ENCODE measurements at places on chromosomes 7 and 10.
A peak's percentile ranks its signal among the peaks of the same experiment; 100 is the strongest.

DNA sequence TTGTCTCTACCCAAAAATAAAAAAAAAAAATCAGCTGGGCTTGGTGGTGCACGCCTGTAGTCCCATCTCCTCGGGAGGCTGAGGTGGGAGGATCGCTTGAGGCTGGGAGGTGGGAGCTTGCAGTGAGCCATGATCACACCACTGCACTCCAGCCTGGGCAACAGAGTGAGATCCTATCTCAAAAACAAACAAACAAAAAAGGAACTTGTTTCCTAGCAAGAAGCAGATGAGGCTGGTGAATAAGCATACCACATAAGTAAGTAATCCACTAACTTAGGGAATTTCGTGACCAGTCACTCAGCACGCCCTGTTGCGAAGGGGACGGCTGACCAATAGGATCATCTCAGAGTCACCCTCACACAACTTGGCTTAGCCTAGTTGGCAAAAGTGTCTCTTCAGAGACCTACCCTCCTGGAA, 64.6 kb downstream of the CUX1 start:
- no peak for DNase-seq

DNA sequence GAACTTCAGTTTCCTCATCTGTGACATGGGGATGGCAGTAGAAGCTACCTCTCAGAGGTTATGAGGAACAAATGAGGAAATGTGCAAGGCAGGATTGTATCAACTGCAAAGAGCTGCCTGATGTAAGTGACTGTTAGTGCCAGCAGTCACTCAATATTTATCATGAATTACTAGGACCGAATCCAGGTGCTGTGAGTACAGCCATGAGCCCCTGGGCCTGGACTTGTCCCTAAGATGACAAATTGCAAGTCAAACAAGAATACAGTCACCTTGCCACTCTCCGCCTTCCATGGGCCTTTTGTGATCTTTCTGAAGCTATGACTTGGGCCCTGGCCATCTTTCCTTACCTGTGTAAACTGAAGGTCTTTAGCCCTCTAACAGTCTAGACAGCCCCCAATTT, 27.7 kb upstream of the TLX1 start:
- DNase-seq, result no peak

GRCh38 chr10:91215384-91215783, 5.1 kb upstream of the PCGF5 start:
- no peak for DNase-seq

- no peak for DNase-seq
Observed at GRCh38 chr7:72924386-72924732, 536 bp upstream of the POM121 start.

GRCh38 chr10:1981976-1982375, 244.7 kb upstream of the ADARB2 start:
- DNase-seq, result no peak

DNA sequence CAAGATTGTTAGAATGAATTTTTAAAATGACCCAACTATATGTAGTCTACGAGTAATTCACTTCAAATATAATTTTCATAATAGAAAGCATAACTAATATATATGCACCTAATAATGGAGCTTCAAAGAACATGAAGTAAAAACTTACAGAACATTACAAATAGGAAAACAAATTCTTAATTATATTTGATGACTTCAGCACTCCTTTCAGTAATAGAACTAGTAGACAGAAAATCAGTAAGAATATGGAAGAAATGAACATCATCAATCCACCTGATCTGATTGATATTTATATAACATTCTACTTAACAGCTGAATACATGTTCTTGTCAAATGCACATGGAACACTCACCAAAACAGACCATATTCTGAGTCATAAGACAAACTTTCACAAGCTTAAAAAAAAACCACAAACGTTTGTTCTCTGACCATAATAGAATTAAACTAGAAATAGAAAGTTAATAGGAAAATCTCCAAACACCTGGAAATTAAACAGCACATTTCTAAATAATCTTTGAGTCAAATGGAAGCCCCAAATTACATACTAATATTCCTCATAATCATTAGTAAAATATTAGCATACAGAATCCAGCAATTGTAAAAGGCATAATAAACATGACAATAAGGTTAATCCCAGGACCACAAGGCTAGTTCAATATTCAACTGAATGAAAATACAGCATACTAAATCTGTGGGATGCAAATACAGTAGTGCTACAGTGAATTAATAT, 48.0 kb downstream of the BRAF start:
- DNase-seq, result no peak

DNA sequence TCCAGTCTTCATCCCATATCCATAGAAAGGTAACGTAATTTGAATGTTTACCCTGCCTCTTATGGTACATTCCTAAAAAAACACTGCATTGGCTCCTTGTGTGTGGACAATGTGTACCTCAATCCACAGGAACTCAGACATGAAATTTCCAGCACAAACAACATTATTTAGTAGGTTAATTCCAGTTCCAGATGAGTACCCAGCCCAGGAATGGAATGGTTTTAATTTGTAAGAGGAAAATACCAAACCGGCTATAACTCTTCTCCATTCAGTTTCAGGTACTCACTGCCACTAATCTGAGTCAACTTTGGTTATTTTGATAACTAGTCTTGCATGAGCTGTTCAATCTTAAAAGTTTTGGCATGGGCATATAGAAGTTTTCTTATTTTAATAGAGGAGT, 39.0 kb downstream of the TFPI2 start:
- DNase-seq, result no peak

DNA sequence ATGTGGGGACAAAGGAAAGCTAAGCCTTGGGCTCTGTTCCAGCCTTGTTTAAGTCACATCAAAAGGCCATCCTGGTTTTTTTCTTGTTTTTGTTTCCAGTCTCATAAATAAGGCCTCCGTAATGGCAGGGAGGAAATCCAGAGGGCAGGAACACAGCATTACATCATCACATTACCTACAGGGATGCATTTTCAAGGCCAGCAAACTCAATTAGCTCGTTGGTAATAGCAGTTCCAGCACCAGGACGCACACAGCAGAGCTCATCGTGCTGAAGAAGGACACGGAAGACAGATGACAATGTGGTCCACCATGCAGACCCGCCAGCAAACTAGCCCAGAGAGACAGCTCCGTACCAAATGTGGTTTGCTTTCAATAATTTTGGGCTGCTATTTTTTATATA, 1209.2 kb downstream of the TYW1 start:
- no peak for DNase-seq

- no peak for DNase-seq
Observed at GRCh38 chr7:69277366-69277765, 320.9 kb upstream of the AUTS2 start.

DNA sequence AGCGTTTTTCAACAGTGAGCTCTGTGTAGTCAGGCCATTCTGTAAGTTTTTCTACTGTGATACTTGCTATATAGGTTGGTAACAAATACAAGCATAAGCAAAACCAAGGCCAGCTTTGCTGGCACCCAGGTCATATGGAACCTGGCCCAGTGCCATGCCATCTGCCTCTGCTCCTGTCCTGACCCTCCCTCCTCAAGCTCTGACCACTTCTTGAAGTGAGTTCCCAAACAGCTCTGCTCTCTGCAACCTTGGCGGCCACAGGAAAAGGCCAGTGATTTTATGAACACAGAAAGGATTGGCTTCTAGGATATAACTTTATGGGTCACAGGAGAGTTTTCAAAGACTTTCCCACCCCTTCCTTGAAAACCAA, 12.8 kb downstream of the NOD1 start:
- no peak for DNase-seq

DNA sequence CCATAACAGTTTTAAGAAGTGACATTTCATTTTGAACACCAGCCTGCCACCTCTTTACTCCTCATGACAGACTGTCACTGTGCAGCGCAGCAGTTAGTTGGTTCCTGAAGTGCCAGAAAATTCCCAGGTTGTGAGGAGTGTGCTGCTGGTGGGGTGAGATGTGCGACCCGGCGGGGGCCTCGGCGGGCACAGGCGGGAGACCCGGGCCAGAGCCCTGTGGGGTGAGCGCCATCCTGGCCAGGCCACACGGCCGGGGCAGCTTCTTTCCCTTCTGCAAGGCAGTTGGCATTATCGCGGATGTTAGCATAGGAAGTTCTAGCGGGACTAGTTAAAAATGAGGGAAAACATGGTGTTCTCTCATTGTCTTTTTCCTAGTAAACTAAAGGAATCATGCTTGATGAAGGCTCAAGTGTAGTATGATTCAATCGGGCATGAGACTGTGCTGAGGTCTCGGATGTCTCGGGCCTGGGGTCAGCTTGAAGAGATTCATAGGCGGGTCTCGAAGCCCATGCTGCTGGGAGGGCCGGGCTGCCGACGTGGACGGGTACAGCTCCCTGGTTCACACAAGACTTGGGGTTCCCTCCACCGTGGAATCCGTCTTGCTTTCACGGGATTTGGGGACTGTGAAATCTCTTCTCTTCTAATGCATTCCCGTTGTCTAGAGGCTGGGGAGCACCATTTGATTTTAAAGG, 56.1 kb downstream of the MGMT start:
- no peak for DNase-seq

- DNase-seq, result no peak
Observed at GRCh38 chr7:156918635-156919034, 25.7 kb upstream of the LMBR1 start.

GRCh38 chr10:110141185-110141584, 66.2 kb upstream of the MXI1 start:
- DNase-seq, result no peak

DNA sequence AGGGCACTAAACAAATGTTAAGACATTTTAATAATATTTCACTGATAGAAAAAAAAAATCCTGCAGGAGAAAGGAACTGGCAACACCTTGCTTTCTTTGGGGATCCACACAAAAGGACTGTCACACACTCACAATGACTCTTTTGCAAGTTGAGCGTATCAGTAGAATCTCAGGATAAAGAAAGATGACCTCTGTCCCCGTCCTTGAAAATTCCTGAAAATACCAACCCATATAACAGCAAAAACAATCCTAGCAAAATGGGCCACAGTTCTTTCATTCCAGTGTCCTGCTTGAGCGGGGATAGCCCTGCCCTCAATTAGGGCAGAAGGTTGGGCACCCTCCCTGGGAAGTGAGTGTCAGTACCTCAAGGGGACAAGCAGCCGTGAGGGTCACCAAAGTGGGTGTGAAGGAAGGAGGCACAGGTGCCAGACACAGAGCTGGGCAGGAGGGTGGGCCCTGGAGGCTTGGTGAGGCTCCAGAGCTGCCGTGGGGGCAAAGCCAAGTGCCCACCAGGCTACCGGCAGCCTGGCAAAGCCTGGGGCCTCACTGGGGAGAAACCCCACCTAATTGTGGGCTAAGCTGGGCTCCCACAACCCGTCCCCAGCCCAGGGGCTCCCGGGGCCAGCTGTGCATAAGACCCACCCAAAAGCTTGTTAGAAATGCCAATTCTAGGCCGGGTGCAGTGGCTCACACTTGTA, 2.8 kb downstream of the WDR86 start:
- DNase-seq, result no peak

DNA sequence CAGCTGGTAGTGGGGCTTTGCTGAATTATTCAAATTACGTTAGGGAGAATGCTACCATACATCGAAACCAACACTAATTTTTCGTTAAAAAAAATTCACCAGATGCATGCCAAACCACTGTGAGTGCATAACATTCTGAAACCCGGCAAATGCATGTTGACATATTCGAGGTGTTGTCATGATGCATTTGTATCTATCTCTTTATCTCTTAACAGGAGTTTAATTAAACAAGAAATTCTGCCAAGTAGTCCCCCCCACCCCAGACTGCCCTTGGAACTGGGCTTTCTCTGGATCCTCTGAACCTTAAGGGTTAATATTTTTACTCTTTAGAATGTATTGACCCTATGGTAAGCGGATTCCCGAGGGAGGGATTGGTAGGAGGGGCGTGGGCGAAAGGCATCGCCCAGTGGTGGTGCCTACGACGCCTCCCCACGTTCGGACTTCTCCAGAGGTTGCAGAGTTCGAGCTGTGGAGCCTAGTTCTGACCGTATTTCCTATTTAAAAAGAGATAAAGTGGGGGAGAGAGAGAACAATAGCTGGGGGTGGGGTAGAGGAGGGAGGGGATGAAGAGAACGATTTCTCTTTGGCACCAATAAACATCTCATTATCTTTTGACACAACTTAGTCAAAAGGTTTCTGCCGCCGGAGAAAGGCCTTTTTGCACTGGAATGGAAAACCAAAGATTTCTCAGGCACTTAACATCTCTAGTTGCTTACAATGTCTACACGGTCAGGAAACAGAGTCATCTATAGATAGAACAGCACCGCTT, 7.2 kb downstream of the DLX6 start:
- no peak for DNase-seq

- no peak for DNase-seq
Observed at GRCh38 chr7:45985902-45986301, 64.8 kb upstream of the IGFBP3 start.

GRCh38 chr7:106736508-106737201, 75.7 kb upstream of the CCDC71L start:
- DNase-seq, result peak; percentile 10

DNA sequence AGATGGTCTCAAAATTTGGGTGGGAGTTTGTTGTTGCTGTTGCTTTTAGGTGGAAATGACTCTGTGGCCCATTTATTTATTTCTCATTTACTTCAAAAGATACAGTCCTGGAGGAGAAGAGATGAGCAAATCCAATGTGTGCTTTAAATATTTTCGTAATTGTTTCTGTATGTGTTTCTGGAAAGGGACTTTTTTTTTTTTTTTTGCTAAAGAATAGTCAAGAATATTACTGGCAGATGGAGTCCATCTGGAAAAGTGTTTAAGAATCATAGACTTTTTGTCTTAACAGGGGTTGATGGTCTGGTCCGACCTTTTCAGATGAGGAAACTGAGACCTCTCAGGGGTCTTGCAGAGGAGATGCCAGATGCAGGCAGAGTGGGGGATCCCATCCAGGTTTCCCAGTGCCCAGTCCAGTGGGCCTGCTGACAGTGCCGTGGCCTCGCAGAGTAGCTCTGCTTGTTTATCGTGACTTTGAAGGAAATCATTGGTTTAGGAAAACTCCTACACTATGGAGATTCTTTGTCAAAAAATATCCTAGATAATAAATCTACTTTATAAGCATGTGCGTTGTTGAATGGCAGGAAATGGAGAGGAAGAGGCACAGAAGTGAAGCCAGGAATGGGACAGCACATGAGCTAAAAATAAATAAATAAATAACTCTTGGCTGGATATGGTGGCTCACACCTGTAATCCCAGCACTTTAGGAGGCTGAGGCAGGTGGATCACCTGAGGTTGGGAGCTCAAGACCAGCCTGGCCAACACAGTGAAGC, 164.3 kb upstream of the SVIL start:
- no peak for DNase-seq

- no peak for DNase-seq
Observed at GRCh38 chr10:44393051-44393630, 8.2 kb upstream of the CXCL12 start.

DNA sequence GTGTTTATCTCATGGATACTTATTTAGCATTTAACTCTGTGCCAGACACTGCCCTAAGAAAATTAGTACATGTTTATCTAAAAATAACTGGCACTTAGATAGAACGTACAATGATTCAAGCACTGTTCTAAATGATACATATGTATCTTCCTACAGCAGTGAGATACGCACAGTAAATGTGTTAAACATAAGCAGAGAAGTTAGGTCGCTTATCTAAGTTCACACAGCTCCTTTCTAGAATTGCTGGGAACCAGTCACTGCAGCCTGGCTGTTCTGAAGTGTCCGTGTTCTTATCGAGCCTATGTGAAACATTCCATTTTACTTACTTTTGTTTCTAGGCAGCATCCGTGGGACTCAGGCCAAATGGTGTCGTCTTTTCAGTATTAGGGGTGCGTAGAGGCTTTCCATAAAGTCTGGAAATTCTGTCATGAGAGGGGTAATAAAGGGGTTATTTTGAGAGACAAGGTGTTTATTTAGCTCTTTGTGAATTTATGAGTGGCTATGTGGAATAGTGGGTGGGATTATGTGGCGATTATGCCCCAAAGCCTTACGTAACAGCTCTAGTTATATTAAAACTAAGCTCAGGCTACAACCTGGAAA, 186.9 kb downstream of the SND1 start:
- DNase-seq, result no peak
